ENCODE measurements at places on chromosomes 1 and 21. TPM values are rescaled to one million over a fixed set of nuclear protein-coding genes. Genes with fewer than 3 reads are reported as not detected.

DNA sequence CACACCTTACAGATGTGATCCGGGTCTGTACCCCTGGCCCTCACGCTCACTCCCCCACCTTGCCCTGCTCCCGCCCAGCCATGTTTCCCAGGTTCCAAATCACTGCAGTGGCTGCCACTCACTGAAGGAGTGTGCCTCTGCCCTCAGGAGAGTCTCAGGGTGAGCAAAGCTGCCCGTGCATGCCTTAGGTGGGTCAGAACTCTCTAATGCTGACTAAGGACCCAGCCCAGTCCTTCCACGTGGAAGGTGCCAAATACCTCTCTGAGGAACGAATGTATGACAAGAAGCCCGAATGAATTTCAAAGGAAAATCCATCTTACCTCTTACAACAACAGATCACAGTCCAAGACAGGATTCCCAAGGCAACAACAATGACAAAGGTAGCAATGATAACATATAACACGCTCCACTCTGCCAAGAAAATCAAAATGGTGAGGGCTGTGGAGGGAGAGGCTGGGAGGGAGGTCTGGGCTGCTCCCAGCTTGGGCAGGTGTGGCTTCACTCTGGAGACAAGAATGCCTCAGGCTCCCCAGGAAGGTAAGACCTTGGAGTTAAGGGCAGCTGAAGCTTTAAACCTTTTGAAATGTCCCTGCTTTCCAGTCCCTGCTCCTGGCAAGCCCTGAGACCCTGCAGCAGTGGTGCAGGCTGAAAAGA lies 115.2 kb downstream of the KIAA0319L start:
- DNase-seq = no peak

DNA sequence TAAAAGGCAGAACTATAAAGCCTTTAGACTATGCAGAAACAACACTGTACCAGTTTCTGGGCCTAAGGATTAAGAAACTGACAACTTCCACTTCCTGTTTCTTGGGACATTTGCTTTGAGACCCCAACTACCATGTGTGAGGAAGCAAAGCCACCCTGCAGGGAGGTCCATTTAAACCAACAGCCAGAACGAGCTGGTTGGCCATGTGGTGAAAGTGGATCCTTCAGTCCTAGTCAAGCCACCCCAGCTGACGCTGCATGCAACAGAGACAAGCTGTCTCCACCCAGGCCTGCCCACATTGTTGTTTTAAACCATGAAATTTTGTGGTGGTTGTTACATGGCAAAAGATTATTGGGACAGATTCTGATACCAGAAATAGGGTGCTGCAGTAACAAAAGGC lies 31.8 kb upstream of the SLFNL1 start:
- DNase-seq = no peak

The TTC39A gene
- 14.8 TPM for total RNA-seq

The ANKRD34A gene
- 0.94 TPM for total RNA-seq
